Central memory CD4-positive, alpha-beta T cell (primary cell): ENCODE measurements at places on chromosomes 4 and X.

DNA sequence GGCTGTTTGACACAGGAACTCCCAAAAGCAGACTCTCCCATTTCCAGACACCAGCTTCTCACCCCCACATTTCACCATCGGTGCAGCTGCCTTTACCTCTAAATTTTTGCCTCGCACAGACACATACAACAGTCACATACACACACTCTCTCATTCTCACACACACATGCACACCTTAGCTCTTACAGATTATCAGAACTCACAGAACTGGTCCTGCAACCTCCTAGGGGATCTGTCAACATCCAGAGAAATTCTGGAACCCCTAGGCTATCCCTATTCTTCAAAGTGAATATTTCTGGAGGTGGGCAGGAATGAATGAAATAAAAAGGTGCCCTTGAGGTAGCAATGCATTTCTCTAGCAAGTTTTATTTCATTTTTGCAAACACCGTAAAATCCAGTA lies 4.1 kb downstream of the HS6ST2 start:
- no peak for DNase-seq

- DNase-seq = no peak
Observed at GRCh38 chr4:1241936-1242505, 6.9 kb downstream of the CTBP1 start.

GRCh38 chr4:47031011-47031678 lies at the start of gene GABRB1:
Gene GABRB1, plus strand, starts transcription at chr4:47031567.
- DNase-seq = peak; percentile 17

DNA sequence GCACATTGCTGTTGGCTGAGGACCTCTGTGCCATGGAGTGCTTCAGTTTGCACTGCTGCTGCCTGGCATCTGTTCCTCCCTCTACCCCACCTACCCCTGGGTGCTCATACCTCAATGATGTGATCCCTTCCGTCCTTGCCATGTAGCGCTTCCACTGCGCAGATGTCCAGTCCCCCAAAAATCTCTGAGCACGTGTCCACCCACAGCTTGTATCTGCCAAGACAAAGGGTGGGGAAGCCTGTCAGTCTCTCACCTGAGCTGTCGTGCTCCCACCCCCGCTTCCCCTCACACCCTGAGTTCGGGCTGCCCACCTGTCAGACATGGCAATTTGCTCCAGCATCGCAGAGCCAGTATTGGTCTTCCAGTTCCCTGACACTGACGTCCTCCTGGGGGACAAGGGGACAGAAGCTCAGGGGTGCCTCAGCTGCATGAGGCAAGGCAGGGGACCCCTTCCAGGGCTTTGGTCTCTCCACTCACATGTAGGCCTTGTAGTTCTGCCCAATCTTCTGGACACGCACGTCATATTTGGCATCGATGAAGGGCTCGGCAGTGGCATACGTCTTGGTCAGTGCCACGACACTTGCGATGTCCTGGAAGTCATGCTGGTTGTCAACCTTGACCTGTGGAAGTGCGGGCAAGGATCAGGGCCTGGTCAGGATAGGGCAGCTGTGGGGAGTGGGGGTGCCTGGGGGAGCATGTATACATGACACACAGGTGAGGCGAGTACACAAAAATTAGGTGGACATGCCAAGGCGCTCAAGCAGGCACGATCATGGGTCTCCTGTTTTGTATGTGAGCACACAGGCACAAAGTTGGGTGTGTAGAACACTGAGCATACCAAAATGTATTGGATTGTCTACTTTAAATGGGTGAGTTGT lies 6.0 kb upstream of the TIMP1 start:
- no peak for DNase-seq

GRCh38 chrX:48957477-48957826 lies at the start of gene OTUD5:
Gene OTUD5, minus strand, starts transcription at chrX:48957607. Its CDS starts 37 bp downstream, at chrX:48957570.
- no peak for DNase-seq

- DNase-seq = no peak
Observed at GRCh38 chr4:71293705-71294104, 45.1 kb upstream of the SLC4A4 start.

DNA sequence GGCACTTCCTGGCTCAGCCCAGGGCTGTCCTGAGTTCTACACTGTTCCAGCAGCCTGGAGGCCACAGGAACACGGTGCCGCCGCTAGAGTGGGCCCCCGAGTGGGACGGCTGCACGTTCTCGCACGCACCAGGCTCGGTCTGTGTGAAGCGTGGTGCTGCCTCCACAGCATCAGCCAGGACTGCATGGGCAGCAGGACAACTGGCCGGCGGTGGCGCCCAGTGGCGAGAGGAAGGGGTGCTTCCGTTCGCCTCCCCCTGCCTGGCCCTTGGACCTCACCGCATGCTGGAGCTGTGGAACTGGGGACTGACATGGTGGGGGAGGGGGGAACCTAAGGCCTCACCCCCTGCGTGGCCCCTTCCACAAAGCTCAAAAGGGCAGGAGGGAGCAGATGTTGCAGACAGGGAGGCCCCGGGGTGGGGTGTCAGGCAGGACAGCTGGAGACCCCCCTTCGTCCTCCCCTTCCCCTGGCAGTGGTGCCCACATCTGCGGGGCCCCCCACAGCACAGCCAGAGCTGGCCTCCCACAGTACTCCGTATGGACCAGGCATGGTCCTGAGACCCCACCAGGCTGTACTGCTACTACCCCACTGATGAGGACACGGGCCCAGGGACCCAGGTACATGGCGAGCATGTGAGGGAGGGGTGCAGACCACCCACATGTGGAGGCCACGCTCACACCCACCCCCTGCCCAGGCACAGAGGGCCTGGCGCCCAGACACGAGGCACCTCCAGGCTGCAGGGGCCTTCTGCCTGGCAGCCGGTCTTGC lies 58.5 kb downstream of the ACOX3 start:
- DNase-seq = no peak

- no peak for DNase-seq
Observed at GRCh38 chr4:170875868-170876267, 786.1 kb upstream of the AADAT start.

- DNase-seq = no peak
Observed at GRCh38 chr4:87849612-87850011, 16.8 kb downstream of the MEPE start.

DNA sequence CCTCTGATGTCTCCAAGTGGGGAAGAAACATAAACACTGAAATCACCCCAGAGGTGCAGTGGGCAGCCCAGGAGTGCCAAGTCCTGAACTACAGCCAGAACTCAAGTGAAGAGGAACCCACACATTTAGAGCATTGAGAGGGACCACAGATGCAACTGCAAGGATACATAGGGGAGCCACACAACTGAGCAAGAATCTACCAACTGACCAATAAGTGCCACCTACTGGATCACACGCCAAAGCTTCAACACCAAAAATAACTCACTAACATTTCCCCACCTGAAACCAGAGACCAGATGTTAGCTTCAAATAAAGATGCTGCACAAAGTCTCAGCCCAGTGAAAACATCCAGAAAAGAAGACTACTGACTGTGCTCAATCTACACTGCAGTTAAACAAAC lies 276.7 kb upstream of the GRIA3 start:
- no peak for DNase-seq

- DNase-seq = no peak
Observed at GRCh38 chr4:98662626-98663225, 4.3 kb upstream of the TSPAN5 start.

- DNase-seq = no peak
Observed at GRCh38 chr4:26839016-26839415, 21.6 kb upstream of the STIM2 start.

- DNase-seq = no peak
Observed at GRCh38 chr4:136893573-136893972, 638.7 kb downstream of the PCDH18 start.

DNA sequence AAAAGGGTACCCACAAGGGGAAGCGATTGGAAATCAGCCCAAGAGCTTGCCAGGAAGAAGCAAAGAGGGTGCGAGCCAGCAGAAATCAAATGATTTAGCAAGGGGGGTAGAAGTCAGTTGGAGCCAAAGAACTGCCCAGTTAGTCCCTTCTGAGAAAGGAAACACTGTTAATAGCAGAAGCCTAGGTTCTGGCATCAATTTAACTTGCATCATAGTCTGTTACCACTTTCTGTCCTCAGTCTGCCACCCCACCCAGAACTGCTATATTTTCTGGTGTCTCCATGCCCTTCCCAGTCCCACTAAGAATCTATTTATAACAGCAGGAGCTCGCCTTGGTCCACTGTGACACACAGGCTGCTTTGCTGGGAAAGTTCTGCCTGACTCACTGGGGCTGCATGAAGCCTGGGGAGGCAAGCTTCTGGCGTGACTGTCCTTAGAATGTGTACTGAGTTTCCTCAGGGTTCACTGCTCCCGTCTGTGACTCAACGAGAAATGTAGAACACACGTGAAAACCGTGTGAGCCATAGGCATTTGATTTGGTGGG lies 157.8 kb upstream of the TTC29 start:
- DNase-seq = no peak

DNA sequence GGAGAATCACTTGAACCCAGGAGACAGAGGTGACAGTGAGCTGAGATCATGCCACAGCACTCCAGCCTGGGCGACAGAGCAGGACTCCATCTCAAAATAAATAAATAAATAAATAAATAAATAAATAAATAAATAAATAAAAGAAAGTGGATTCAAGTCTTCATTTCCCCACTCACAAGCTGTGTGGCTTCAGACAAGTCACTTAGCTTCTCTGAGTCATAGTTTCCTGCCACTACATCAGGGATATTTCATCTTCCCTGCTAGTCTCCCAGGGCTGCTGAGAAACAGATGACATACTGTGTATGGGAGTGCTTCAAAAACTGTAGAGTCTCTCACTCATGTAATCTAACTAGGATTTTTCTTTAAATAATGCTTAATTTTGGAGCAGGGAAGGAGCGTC lies 37.2 kb downstream of the TBC1D9 start:
- DNase-seq = no peak

DNA sequence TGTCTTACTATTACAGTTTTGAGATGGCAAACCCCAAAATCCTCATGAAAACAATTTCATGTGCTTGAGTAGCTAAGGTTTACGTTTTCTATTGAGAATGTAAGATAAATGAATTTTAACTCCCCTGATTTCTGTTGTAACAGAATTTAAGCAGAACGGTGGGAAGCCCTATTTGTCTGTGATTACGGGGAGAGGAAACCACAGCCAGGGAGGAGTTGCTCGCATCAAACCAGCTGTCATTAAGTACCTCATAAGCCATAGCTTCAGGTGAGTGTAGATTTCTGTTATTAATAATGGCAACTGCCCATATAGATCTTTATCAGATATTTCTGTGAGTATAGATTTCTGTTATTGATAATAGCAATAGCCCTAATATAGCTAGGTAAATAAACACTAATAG lies 44.2 kb upstream of the RHOH start:
- DNase-seq = peak; percentile 38

DNA sequence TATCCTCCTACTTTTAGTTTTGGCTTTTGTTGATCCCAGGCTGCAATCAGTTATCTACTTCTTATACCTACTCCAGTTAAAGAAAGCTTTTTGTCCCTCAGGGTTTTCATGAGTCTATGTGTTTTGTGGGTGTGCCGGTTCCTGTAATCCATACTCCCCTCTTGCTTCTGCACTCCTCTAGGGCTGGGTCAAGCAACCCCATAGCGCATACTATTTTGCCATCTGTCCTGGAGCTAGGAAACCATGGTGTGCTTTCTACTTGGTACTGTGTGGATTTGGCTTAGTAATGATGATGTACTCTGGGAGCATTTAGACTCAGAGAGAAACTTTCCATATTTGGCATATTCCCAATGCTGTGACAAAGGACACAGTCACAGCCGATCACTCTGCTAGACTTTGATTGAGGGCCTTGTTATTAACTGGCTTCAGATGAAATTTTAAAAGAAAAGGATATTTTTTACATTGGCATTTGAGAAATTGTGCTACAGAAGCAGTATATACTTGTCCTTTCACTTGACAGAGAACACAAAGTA lies 86.1 kb upstream of the GRXCR1 start:
- DNase-seq = no peak

DNA sequence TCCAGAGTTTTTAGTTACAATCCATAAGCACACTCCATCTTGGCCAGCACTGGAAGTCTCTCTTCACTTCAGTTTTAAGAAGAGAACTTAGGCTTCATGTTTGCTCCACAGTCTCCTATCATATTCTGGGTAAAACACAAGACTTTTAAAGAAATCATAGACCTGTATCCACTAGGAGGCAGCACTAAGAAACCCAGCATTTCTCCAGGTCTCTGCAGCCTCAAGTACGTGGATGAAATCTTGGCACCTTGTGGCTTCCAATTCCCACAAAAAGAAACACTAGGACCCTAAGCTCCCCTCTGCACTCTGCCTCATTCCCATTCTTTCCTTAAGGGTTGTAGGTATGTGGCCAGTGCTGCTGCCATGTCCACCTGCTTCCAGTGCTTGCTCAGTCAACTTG lies 367.3 kb upstream of the CASK start:
- DNase-seq = no peak

- DNase-seq = no peak
Observed at GRCh38 chr4:8703401-8703696, 110.8 kb downstream of the CPZ start.
